ENCODE measurements at places on chromosomes 7 and 10.

DNA sequence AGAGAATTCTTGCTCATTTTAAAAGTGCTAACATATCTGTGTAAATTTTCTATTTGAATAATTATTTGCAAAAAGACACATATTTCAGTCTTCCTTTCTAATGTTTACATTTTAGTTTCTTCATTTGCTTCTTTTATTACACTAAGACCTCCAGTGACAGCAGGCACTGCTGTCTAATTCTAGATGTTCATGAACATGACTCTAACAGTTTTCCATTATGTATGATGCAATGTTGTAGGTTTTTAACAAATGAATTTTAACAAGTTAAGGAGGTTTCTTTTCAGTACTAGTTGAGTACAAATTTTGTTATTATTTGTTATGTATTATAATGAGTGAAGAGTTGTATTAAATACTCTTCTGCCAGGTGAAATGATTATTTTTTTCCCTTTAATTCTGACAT is 83.6 kb downstream of the GRB10 start:
- no peak for DNase-seq

DNA sequence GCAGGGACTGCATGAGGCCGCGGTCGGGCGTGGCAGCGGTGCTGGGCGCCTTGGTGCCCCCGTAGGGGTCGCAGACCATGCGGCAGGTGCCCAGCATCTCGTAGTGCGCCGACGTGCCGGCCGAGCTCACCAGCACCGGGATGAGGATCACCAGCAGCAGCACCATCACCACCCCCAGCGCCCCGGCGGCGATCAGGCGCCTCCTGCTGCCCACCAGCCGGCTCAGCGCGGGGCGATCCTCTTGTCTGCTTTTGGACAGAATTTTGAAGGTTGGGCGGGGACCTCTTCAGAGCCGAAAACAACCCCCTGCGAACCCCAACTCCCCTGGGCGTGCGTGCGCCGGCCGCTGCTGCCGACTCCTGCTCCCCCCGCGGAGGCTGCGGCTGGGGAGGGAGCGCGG is 779 bp downstream of the C1QL3 start:
- no peak for DNase-seq

- no peak for DNase-seq
Measured at GRCh38 chr7:150860978-150861295, 8.6 kb downstream of the AOC1 start.

DNA sequence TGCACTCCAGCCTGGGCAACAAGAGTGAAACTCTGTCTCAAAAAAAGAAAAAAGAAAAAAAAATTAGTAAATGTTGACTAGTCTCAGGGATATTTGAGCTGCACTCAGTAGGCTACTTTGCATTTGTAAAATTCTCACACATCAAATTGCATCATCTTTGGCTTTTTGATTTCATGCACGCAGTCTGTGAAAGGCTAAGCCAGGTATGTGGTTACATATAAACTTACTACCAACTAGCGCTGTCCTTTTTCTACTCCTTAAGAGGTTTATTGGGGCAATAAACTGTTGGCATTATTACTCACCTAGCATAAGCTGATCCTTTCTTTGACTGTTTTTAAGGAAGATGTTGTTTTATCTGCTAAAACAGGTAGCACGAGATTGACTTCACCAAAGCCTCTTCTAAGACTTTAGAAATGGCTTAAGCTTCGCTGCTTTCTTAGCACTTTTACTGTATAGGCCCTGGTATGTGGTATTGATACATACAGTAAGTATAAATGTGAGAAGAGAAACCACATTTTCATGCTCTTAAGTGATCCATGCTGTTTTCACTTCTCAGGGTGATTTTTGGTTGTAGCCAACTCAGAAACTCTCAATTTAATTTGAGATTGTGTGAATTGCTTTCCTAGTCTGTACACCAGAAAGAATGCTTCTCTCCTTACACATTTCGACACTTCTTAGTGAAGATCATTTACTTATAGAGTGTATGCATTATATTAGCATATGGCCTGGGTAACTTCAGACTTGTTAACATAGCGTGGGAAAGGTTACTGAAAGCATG is 323.9 kb downstream of the AUTS2 start:
- DNase-seq: no peak

- no peak for DNase-seq
Measured at GRCh38 chr7:70638158-70639107, 493.5 kb upstream of the GALNT17 start.

Data from CD8-positive, alpha-beta memory T cell (primary cell).